ENCODE measurements at places on chromosomes 2 and 18.

GRCh38 chr2:77666251-77666980, 144.2 kb upstream of the LRRTM4 start:
- DNase-seq = no peak

GRCh38 chr2:199197448-199197847, 260.3 kb downstream of the SATB2 start:
- DNase-seq = no peak

- no peak for DNase-seq
These were observed 142.8 kb downstream of the ANKRD44 start for GRCh38 chr2:197167608-197168314.

DNA sequence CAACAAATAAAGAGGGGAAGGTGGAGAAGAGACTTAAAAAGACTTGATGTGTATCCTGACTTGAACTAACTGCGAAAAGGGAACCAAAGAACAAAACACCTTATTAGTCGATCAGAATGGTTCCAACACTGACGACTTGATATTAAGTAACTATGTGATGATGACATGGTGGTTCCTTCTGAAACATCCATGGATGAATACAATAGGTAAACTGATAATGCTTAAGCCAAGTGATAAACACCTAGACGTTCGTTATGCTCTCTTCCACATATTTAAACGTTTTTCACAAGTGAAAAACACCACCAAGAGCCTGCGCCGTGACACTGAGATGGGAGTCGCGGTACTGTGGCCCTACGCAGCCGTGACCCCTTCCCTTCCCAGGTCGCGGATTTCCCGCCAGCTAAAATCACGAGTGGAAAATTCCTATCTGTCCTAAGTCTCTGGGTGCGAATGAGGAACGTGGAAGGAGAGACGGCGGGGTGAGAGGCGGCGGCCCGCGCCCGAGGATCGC, 797 bp downstream of the TTC32 start:
- peak; percentile 42 for DNase-seq

DNA sequence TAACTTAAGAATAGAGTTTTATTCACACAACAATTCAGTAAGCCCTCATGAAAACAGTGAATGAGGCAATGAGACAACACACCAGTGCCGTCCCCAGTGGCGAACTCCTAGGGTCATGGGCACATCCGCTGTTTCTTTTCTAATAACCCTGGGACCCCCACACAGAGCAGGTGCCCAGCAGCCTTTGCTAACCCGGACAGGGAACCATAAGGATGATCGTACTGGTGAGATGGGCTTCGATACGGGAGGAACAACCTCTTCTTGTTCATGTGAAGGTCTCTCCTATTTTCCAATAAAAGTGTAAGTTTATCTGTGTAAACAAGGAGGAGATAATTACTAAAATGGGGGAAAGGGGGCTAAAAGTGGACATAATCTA, 97.4 kb upstream of the MGAT4A start:
- DNase-seq = no peak

- no peak for DNase-seq
These were observed 181.2 kb downstream of the VWC2L start for GRCh38 chr2:214592011-214592410.

- no peak for DNase-seq
These were observed 231.4 kb upstream of the ZEB2 start for GRCh38 chr2:144751142-144751905.

DNA sequence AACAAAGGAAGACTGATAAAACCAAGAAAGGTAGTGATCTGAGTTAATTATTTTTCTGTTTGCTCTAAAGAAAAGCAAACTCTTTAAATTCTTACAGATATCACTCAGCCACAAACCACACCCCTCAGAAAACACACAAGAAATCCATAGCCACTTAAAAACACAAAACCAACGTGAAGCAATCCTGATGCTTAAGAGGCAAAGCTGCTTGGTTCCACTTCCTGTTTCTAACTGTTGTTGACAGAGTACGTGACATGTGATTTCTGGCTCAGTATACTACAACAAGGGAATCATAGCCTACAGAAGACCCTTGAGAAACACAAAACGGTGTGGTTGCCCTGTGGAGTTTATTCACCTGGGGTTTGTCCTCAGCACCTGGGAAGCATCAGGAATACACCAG, 240.9 kb upstream of the APCDD1 start:
- DNase-seq = no peak

- no peak for DNase-seq
These were observed 43.9 kb upstream of the OTOF start for GRCh38 chr2:26521913-26522180.

DNA sequence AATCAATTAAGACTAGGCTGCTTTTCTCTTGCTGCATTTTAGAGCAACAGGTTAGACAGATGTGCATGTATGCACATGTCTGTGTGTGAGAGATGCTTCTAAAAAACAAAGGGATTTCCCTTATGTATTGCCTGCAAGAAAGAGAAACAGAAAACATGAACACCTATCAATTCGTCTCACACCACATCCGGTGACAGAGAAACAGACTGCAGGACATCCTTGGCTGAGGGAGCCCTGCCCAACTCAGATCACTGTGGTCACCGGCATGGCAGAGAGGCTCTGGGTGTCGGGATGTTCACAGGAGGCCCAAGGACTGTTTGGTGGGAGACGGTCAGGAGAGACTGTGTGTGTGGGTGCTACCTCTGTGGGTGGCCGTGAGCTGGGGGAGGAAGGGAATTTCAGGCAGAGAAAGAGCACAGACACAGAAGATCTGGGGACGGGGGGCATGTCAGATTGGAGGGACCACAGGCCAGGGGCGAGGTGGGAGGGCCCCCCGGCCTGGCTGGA, 24.9 kb downstream of the FHL2 start:
- no peak for DNase-seq

- DNase-seq = no peak
These were observed 51.7 kb upstream of the ATIC start for GRCh38 chr2:215260097-215260677.

DNA sequence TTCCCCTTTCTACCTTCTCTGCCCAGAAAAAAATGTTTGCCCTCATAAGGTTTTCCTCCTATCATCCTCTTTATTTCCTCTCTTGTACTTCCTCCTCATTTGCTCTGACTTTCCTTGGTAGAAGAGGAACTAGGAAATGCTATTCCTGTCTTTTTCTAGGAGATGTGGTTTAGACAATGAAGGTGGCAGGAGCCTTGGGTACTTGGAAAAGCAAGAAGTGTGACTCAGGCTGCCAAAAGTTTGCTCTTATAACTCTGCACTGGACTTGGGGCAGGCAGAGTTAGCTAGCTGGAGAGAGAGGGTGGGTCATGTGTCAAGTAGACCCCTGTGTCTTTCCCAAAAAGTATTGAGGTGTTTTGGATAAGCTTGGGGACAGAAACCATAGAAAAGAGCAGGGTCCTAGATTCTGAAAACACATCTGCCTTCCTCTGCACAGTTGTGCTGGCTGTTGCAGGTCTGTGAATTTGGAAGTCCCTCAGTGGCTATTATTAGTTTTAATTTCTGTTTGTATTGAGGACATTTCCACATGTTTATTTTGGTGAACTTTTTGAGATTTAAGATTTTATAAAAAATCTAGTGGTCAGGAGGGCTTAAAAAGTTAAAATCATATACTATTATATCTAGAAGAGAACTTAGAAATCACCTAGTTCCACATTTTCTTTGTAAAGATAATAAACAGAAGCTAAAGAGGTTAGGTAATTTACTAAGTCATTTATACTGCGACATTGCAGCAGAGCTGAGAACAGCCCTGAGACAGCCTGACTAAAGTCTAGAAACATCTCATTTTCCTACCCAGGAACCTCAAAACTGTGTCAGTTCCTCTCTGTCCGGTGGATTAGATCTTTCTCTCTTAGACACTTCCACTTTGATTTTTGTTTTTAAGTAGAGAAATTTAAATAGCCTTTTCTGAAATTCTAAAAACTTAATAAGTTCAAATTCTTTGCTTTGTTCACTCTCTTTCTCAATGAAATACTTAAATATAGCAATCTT, 16.0 kb downstream of the INSIG2 start:
- no peak for DNase-seq

- DNase-seq = no peak
These were observed 48.9 kb downstream of the ASXL2 start for GRCh38 chr2:25829377-25829704.

DNA sequence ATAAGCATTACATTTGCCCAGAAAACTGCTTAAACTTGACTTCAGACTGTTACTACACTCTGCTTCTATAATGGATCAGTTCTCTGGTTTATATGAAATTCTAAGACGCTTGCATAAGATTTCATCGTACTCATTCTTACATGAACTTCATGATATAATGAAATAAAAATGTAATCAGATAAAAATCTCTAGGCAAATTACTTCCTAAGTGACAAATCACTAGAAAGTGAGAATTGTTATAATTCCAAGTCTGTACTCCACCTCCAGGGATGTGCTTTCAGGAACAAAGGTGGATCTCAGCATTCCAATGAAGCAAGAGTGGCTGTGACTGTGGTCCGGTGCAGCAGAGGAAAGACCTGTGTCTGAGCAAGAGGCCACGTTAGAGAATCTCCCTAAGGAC, 226.2 kb downstream of the PIEZO2 start:
- DNase-seq = no peak

DNA sequence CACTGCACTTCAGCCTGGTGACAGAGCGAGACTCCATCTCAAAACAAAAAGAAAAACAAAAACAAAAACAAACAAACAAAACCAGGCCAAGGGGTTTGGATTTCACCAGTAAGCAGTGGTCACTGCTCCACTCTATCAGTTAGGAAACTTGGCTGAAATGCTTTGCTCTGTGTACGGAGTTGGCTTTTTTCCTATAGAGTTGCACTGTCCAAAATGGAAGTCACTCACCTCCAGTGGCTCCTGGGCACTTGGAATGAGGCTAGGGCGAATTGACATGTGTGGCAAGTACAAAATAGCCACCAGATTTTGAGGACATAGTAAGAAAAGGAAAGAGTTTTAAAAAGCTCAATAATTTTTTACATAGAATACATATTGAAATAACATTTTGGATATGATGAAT, 228.7 kb downstream of the LOXHD1 start:
- no peak for DNase-seq

DNA sequence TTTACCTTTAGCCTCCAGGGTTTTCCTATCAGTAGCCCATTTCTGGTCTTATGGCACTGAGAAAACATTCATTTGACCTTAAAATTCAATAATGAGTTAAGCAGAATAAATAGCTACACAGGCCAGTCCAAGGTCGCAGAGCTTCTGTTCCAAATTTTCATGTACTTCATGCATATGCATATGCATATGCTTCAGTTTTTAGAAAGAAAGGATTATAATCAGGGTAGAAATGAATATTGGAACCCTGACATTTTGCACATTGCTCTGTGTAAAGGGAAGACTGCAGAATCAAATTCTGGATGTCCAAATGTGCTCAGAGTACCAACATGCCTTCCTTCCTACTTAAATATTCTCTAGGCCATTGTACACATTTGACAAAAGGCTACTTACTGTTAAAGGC, 104.9 kb downstream of the DPP4 start:
- no peak for DNase-seq

- no peak for DNase-seq
These were observed 81.0 kb upstream of the EPAS1 start for GRCh38 chr2:46216213-46216612.

GRCh38 chr2:69034122-69034521, 21.1 kb downstream of the ANTXR1 start:
- no peak for DNase-seq

DNA sequence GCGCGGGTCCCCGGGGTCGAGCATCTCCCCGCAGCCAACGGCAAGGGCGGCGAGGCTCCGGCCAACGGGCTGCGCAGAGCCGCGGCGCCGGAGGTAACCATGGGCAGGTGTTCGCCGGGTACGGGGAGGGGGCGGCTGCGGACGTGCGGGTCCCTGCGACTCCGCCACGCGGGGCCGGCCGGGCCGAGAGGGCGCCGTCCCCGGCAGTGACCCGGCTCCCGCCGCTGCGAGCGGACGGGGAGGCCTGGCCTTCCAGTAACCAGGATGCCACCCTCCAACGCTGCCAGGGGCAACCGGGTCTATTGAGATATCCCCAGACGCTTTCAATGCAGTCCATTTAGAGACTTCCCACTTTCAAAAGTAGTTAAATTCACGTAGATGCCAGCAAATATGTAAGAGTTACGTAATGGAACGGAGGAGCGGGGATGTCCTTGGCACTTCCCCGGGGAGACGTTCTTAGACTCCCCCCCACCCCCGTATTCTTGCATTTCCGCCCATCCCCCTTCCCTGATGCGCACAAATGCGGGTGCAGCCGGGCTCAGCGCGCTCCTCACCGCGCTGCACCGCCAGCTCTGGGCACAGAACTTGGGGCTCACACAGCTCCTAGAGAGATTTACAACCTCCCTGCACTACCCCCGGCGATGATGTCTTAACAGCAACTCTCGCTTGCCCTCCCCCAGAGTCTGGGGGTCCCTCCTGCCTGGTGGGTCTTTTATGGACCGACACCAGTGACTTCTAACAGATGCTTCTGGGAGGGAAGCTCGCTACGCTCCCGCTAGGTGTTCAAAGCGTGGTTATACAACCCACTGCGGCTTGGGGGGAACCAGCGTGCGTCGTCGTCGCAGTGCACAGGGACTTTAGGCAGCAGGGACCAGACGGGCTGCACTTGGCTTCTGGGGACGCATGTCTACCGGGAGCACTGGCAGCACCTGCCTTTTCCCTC, 657 bp downstream of the SGPP2 start:
- DNase-seq = no peak

DNA sequence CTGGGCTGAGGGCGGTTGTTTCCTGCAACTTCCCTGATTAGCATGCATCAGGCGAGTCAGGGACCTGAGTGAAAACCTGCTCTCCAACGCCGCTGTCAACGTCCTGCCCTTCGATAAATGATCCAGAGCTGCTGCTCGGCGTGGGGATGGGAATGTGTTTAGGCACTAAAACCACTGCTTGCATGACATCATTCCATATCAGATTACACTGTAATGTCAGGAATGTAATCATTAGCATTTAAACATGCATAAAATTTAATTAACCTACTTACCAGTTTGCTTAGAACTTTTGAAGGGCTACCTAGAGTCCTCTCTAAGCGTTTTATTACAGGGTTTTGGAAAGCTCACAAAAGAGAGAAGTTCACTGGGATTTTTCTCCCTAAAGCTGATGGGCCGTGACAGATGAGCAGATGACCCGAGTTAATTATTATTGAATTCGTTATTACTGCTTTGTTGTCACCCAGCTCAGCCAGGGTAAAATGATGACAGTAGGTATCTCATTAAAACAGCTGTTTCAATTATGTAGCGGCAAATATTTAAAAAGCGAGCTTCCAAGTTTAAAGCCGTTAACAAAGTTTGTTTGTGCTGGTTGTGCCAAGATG, 685.6 kb upstream of the SALL3 start:
- no peak for DNase-seq

DNA sequence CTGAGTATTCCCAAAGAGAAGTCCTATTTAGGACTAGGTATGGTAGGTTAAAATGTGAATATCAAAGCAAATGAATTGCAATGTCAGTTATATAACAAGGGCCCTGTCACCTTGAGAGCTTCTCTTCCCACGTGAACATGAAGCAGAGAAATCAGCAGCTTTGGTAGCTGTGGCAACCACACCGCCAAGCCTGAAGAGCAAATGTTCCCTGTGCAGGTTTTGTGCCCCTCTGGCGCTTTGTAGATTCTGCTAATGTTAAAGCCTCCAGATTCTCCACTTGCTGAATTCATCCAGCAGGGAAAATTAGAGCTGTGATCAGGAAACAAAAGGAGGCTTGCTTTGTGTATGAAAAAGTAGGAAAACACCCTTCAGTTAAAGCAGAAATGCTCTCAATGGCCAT, 322.6 kb downstream of the RBM43 start:
- no peak for DNase-seq

GRCh38 chr18:55096263-55096951, 137.1 kb upstream of the CCDC68 start:
- peak; percentile 85 for DNase-seq

GRCh38 chr2:66700677-66701066, 265.7 kb downstream of the MEIS1 start:
- no peak for DNase-seq

GRCh38 chr2:151052850-151053660, 208.6 kb downstream of the RBM43 start:
- DNase-seq = no peak

- DNase-seq = no peak
These were observed 92.1 kb downstream of the TMEM18 start for GRCh38 chr2:584863-585823.

All from dermis microvascular lymphatic vessel endothelial cell (primary cell).